ENCODE measurements at places on chromosomes 12 and 14.

DNA sequence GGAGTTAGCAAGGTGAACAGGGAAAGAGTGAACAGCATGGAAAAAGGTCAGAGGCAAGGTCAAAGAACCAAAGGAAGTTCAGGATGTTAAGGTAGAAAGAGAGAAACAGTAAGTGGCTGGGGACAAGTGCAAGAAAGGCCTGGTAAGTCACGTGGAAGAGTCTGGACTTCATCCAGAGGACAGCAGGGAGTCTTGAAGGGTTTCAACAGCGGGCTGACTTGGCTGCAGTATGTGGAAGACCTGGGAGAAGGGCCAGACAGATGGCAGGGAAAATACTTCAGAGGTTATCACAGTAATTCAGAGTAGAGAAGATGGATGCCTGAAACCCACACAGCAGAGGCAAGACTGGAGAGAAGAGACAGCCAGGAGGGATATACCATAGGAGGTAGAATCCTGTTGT is 34.0 kb downstream of the CIT start:
- no peak for DNase-seq

- DNase-seq: no peak
Measured at GRCh38 chr12:51752234-51752889, 96.2 kb downstream of the FIGNL2 start.

DNA sequence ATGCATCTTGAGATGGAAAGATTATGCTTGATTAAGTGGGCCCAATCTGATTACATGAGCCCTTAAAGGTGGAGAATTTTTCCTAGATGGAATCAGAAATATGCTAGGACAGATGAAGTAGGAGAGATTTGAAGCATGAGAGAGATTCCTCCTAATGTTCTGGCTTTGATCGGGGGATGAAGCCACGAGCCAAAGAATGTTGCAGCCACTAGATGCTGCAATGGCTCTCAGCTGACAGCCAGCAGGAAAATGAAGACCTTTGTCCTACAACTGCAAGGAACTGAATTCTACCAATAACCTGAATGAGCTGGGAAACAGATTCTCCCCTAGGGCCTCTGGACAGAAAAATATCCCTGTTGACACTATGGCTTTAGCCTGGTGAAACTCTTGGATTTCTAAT is 82.6 kb upstream of the ATP2B1 start:
- DNase-seq: no peak

- DNase-seq: no peak
Measured at GRCh38 chr12:123115409-123116121, 35.3 kb downstream of the PITPNM2 start.

DNA sequence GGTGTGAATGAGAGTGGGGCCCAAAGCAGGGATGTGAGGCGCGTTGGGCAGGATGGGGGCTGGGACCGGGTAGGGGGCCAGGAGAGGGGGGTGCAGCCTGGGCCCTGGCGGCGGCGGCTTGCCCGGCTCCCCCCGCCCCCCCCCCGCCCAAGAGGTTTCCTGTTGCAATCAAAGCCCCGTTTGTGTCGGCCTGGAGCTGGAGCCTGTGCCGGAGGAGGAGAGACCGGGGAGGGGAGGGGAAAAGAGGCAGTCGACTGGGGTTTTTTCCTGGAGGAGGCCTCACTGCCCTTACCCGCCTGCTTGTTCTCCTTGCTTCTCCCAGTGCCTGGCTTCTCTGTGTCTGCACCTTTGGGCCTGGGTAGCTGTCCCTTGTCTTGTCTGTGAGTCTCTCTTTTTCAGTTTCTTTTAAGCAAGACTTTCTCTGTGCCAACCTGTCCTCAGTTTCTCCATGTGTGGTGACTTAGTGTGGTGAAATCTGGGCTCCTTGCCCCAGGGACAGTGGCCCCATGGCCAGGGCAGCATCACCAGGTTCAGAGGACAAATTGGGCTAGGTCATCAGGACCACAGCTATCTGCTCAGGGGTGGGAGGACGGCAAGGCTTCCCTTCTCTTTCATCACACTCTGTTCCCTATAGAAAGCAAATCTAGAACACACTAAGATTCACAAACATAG is 8.5 kb downstream of the RARG start:
- DNase-seq: no peak

DNA sequence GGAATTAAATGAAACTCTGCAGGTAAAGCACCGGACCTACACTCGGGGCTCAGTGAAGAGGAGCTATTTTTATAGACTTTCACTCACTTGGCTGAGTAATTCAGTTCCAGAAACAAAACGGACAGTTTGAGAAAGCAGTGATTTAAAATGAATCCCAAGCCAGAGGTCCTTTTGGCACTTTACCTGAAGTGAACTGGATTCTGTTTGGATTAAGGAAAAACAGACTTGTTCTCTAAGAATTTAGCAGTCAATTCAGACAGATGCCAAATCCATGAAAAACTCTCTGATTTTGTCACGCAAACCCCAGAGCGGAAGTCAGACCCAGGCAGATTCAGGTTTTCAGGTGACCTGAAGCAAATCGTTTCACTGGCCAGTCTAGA is 4.9 kb upstream of the VASH1 start:
- DNase-seq: no peak

Data from vagina (tissue), 2 donors.